ENCODE measurements at places on chromosomes 3 and 15.

DNA sequence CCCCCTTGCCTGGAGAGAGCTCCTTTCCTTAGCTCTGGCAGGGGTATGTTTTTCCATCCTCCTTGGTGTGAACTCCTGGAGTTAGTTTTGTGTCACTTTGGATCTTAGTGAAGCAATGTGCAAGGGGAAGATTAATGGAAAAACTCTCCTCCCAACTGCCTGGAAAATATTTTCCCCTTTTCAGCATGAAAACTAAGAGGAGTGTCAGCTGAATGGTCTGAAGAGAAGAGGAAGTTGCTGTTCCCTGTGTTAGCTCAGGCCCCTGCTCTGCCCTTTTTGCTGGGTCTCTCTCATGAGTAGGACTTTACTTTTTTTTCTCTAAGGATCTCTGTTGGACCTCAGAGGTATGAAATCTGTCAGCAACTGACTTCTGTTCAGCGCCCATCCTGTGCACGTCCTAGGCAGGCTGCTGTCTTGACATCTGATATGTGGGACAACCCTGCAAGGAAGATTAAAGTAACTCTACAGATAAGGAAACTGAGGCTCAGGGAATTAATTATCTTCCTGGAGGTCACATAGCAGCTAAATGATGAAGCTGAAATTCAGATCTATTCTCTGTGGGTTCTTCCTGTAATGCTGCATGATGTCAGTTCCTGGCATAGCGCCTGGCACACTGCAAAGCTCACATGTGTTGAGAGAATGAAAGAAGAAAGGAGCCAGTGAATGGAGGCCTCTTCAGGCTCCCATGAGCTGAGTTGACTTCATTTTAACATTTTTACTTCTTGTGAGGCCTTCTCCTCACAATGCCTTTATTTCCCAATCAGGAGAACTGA, 109.7 kb upstream of the GALNT15 start:
- DNase-seq: no peak

GRCh38 chr3:100455841-100456550, 36.4 kb upstream of the TMEM45A start:
- DNase-seq: no peak

DNA sequence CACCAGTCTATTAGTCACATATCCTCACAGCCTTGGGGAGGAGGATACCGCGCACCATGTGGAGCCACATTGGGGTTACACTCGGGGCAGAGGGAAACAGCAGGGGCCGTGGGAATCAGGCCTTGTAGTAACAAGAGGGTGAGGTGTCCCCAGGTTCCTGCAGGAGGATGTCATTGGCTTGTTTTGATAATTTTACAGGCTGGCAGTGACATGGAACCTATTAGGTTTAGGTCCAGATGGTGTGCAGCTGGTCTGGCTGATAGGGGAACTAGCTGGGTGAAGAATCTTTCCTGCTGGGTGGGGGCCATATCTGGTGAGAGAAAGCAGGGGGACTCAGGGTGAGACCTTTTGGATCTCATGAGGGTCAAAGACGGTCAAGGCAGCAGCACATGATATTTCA, 9.8 kb upstream of the MEF2A start:
- DNase-seq: no peak

DNA sequence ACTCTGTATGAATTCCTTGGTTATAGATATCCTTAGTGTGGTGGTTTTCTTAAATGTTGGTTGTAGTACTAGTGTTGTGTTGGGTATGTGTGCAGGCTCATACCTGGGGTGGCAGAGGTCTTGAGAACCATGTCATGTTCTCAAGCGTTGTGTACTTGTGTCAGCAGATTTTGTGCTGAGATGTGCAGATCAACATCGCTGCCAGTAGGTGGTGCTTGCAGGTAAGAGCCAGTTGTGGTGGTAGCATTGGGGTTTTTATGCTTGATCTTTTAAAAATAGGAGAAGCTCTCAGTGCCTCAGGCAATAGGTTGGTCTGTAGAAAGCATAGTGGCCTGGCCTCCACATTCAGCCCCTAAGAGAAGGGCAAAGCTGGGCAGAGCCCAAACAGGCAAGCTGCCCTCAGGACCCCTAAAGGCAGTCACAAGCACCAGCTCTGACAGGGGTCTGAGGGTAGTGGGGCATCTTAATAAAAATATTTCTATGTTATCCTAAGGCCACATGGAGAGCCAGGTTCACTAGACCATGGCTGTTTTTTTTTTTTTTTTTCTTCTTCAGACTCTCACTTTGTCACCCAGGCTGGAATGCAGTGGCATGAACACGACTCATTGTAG, 164.0 kb downstream of the IL20RB start:
- DNase-seq: no peak

GRCh38 chr3:124529826-124530571, 200.3 kb upstream of the UMPS start:
- DNase-seq: no peak

GRCh38 chr15:92683511-92683834, 27.9 kb upstream of the FAM174B start:
- no peak for DNase-seq

DNA sequence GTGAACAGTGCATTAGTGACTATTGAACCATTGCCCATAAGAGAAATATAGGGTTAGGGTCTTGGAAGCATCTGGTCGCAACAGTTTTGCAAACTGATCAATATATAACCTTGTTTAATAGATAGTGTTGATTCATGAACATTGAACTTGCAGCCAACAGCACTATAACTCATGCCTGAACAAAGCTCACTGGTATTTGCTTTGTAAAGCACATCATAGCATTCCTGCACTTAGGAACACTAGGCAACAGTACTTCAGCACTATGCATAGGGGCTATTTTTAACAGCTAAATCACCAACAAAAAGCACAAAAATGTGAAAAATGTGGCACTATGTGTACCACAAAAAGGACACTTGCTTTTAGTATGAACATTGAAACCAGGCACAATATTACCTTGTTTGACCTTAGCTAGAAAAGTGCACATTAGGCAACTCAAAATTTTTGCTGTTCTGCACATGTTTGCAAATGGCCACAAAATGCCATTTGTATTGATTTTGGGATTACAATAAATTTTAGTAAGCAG, 68.0 kb downstream of the OXNAD1 start:
- DNase-seq: no peak

Data from activated T-cell treated with anti-CD3 and anti-CD28 coated beads for 1 hour (primary cell).